CD14-positive monocyte (primary cell): ENCODE measurements at places on chromosomes 13 and 19.

GRCh38 chr19:39878398-39878797, 32.2 kb upstream of the FBL start:
- no peak for DNase-seq

DNA sequence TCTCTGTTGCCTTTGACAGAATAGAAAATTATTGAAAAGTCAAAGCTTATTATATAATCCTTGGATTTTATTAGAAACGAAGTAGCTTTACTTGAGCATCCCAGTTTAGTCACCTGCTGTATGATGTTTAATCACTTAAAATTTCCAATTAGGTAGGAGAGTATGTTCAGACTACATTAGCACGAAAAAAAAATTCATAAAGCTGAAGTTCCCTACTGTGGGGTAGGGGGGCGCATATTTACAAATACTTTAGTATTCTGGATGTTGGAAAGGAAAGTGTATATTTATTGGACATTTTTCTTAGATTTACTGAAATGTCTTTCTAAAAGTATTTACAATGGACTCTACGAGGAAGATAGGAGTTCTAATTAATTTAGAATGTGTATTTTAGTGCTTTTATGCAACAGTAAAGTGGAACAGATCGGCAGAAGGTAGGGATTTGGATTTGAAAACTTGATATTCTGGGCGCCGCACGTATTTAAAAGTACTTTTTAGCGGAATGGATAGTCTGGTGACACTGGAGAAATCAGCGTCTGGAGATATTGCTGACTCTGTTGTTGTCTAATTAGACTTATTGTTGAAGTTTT, 1.9 kb downstream of the CDK8 start:
- DNase-seq: no peak

GRCh38 chr19:51695088-51695487, 2.0 kb downstream of the SPACA6 start:
- no peak for DNase-seq

- DNase-seq: no peak
These were observed 2.0 kb downstream of the ZNF792 start for GRCh38 chr19:34961775-34962686.

GRCh38 chr19:12648088-12648487, 18.5 kb downstream of the MAN2B1 start:
- no peak for DNase-seq

DNA sequence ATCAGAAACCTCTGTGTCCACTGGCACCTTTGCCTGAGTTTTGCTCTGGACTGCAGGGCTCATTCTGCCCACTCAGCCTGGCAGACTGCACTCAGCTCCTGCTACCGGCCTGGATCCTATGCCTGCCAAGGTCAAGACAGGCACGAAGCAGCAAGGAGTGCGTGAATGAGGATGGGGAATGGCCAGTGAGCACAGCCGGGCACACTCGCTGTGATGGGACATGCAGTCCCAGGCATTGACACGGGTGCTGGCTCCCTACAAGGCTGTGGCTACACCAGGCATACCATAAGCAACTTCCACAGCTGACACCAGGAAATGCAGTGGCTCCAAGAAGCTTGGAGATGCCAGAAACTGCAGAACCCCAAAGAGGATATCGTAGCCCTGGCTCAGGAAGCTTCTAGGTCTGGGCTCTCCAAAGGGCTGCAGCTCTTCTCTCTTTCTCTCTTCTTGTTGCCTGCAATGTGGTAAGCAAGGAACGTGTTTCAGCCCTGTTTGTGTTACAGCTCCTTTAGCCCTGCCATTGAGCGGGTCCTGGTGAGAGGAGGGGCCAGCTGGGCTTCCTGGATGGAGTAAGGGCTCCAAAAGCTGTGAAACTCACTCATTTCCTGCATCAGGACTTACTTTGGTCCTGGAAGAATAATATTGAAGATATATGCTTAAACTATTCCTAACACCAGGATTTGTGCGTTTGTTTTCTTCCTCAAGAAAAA, 832.6 kb upstream of the SLITRK5 start:
- no peak for DNase-seq

GRCh38 chr19:6222884-6223283, 56.9 kb downstream of the MLLT1 start:
- no peak for DNase-seq

GRCh38 chr19:29966588-29967249, 24.7 kb downstream of the URI1 start:
- no peak for DNase-seq

GRCh38 chr19:6057651-6058517, 52.4 kb downstream of the RFX2 start:
- DNase-seq: no peak

GRCh38 chr13:82698941-82699340, 1183.3 kb downstream of the SLITRK1 start:
- no peak for DNase-seq

GRCh38 chr13:38563739-38564138, 123.1 kb upstream of the FREM2 start:
- no peak for DNase-seq

DNA sequence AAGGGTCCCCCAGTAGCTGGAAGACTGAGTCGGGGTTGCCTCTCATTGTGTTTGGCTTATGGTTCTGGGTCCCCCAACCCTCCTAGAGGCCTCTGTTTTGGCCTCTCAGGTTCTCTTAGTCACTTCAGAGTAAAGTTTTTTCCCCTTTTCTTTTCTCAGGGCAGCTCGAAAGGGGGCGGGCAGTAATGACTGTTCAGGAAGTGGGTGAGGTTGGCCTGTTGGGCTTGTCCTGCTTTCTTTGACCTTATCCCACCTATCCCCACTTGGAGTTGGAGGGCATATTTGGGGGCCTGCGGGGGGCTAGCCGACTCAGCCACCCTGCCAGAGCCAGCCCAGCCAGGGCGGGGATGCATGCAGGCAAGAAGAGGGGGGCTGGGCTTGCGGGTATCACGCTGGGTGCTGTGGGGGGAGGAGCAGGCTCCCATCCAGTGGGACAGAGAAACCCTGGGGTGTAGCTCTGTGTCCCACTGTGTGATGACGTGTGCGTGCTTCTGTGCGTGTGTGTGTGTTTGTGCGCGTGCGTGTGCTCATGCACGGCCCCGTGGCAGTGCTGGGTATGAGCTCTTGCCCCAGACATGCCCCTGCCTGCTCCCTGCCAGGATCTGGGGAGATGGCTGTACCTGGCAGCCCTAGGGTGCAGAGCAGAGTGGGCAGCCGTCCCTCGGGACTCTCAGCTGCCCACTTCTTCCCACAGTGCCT, 1.4 kb downstream of the CIC start:
- peak; percentile 82 for DNase-seq
